ENCODE measurements at places on chromosomes 7 and 10.

DNA sequence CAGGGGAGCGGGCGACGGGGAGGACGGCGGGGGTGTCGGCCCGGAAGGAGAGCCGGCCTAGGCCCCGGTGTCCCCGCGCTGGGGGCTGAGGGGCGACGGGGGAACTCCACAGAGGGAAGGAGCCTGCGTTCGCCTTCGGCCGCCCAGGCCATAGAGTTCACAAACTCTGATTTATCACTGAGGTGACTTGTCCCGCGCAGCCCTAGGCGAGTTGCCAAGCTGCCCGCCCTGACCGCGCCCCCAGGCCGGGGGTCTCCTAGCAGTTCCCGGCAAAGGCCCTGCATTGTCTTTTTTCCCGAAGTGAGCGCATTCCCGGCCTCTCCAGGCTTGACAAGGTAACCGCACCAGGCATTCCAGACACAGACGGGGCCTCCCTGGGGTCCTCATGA lies 2.9 kb upstream of the NKX6-2 start:
- DNase-seq = no peak

- DNase-seq = no peak
Observed at GRCh38 chr10:7563770-7564169, 103.0 kb downstream of the ITIH5 start.

DNA sequence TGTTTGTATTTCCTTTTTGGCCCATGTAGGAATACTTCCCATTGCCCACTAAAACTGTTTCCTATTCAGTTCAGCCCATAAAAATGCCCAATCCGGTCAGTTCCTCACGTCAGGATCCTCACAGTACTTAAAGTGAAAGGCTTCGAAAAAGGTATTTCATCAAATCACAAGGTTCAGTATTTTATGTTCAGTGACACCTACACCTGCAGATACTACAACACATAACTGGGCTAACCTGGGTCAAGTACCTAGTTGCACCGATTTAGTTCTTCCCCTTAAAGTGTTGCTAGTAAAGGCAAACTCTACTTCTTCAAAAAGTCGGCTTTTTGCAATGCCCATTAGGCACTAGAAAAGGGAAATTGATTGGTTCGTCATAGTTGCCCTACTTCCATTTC lies 1.1 kb downstream of the SNX13 start:
- DNase-seq = peak; percentile 15

DNA sequence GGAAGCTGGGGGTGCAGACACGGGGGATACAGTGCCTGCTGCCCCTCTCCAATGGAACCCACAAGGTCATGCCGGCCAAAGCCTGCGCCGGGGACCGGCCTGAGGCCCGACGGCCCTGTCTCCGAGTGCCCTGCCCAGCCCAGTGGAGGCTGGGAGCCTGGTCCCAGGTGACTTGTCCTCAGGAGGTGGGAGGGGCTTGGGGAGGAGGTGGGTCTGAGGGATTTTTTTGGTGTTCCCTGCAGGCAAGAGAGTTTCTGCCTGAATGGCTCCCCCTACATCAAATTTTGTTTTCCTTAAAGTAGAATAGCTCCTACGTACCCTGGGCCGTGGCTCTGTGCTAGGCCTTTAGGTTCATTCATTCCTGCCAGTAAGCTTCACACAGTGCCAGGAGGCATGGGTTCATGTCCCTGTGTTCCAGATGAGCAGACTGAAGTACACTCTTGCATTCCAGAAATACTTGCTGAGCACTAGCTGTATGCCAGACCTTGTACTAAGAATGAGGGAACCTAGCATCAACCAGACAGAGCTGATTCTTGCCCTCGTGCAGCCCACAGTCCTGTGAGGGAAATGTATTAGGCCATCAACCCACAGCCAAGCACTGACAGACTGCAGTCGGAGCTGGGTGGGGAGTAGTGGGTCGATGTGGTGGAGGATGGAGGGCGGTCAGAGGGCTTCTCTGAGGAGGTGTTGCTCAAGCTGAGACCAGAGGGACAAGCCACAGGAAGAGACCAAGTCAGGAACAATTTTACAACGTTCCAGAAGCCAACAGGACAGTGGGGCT lies 31.1 kb downstream of the TBATA start:
- DNase-seq = no peak

GRCh38 chr10:77004917-77005564 lies 632.6 kb downstream of the KCNMA1 start:
- DNase-seq = peak; percentile 72

- no peak for DNase-seq
Observed at GRCh38 chr10:122992031-122992585, 11.9 kb downstream of the PSTK start.

DNA sequence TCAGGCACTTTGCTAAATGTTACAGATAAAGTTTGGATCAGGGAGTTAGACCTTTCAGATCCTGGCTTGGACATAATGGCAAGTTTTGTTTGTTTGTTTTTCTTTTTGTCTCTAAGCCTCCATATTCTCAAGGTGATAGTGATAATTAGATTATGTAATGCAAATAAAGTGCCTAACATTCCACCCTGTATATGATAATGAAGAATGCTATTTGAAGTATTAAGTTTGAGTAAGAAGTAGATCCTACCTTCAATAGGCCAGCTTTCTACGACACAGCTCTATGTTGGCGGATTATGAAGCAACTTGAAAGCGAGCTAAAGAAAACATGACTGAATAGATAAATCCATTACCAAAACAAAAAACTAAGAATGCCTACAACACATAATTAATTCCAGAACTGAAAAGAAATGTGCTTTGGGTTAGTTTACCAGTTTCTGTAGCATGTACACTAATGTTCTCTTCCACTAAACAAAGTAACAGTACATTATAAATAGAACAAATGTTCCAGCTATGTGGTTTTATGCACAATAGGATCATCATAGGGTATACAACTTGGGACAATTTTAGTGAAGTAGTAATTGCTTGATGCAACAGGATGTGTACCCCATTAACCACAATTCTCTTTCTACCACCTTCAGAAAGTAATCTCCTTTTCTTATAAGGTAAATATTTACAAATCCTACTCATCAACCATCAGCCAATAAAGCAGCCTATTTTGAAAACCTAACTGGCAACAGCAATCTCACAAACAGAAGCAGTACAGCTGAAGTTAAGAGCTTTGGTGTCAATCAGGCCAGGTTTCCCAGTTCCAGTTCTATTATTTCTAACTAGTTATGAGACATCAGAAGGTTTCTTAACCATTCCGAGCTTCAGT lies 1.5 kb downstream of the SEM1 start:
- no peak for DNase-seq

GRCh38 chr7:74718336-74718735 lies 55.5 kb upstream of the NCF1 start:
- no peak for DNase-seq

DNA sequence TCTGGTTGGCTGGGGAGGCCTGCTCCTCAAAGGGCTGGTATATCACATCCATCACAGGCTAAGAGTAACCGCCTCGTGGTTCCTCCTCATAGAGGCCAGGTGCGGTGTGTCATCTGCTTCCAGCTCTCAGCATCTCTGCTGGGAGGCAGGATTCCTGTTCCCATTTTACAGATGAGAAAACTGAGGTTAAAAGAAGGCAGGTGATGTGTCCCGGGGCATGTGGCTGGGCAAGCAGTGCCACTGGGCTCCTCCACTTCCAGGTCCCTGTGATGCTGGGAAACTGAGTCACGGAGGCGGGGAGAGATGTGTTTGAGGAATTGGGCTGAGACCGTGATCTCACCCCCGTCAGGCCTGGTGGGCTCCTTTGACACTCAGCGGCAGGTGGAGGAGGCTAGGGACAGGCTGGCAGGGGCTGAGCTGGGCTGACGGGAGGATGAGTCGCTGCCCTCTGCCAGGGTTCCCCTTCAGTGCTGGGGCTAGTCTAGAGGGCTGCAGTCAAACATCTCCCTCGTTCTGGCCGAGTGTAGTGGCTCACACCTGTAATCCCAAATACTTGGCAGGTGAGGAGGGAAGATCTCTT lies 9.4 kb downstream of the ARPC1B start:
- DNase-seq = no peak
